ENCODE measurements at places on chromosomes 6 and 20.

GRCh38 chr6:35725721-35726438, 11.0 kb upstream of the ARMC12 start:
- no peak for DNase-seq

- no peak for DNase-seq
Measured at GRCh38 chr6:41284726-41285125, 1.8 kb downstream of the TREM1 start.

- no peak for DNase-seq
Measured at GRCh38 chr6:109457562-109457996, 2.0 kb upstream of the MICAL1 start.

GRCh38 chr6:33809594-33809993, 5.8 kb upstream of the MLN start:
- DNase-seq, result no peak

GRCh38 chr6:25874822-25875562, 949 bp upstream of the SLC17A3 start:
- DNase-seq, result no peak

- DNase-seq, result no peak
Measured at GRCh38 chr6:101129851-101130250, 248.7 kb upstream of the ASCC3 start.

DNA sequence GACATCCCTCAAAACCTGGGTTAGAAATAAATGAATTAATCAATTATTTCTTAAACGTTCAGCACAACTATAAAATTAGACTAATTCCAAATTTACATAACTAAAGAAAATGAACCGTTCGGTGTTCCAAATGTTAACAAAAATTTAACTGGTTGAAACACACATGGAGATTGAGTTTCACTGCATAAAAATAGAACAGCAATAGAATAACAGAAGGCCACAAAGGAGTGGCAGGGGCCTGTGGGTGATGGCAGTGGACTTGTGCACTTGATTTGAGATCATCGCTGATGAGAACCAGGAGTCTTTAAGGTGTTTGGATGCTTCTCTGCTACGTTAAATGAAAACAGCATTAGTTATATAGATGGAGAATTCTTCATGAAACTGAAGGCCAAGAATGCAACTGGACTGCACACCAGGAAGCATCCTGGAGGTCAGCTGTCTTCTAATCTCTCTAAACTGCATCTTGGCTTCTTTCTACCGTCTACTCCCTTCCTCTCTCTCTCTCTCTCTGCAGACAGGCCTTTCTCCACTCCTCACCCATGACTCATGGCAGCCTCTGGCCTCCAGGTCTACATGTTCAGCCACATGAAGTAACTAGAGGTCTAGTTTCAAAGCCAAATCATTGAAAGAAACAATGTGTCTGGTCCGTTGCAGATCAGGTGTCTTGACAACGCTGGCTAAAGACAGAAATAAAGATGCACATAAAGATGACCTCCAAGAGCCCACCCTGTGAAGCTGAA, 111.3 kb downstream of the SIM1 start:
- no peak for DNase-seq

DNA sequence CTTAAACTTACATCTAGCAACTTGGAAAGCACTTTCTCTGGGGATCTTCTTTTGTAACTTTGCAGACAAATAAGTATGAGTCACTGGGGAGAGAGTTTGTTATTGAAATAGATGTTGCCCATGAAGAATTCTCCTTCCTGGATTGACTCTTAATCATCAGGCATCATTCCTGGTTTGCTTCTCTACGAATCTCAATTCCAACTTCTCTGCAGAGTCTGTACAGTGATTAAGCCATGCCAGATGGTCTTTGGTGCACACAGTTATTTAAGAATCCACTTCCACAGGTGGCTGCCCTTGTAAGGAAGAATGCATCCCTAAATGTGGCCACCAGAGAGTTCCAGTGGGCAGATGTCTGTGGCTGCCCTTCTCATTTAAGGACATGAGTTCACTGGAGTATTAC, 25.7 kb downstream of the MYCT1 start:
- no peak for DNase-seq

DNA sequence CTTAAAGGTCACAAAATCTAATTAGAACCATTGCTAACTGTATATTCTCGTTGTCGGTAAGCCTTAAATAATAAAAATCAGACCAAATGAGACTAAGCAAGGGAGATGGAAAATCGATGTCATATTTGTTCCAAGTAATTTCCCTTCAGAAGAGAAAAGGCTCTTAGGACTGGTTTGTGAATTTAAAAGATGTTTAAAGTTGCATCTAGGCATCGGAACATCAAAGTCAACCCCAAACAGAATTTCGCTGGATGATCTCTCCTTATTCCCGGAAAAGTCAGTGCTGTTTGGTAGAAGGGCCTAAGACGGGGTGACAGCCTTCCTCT, 63.8 kb downstream of the NPEPL1 start:
- no peak for DNase-seq

- no peak for DNase-seq
Measured at GRCh38 chr20:3483784-3484183, 13.0 kb downstream of the ATRN start.

- no peak for DNase-seq
Measured at GRCh38 chr6:129663531-129663930, 46.4 kb downstream of the ARHGAP18 start.

GRCh38 chr6:88920774-88921733, 42.4 kb downstream of the RNGTT start:
- DNase-seq, result no peak

GRCh38 chr20:21340991-21341697, 38.0 kb downstream of the XRN2 start:
- DNase-seq, result no peak

GRCh38 chr6:24966381-24966780, 30.6 kb upstream of the RIPOR2 start:
- no peak for DNase-seq

DNA sequence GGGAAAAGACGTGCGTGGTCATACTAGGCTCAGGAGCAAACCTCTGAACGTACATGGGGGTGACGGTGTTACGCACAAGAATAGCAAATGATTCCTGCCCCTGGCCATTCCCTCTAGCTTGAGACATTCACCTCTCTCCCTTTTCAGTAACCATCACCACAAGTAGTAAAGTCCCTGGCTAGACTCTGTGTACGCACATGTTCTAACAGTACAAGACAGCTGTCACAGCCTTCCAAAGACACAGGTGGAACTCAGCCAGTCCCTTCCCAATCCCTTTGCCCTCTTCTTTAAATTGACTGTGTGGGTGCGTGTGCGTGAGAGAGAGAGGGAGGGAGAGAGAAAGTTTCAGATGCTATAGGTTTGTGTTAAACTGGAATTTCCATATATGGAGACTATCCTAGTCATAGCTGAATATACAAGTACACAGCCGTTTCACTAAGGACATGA, 67.3 kb downstream of the LY86 start:
- DNase-seq, result no peak

DNA sequence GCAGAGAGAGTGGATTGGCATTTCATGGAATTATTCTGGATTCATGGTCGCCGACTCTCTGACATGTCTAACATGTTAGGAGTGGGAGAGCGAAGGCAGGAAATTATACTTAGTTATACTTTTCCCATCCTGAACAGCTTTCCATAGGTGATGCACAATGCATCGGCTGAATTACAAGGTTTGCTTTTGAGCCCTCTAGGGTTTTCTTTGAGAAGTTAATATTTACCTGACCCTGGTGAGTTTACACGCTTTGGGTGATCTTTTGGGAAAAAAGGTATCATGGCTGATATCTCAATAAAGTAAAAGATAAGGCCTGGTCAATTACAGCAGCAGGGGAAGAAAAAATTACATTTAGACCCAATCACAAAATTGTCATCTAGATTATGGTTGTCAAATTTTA, 14.0 kb upstream of the NKX2-2 start:
- no peak for DNase-seq

DNA sequence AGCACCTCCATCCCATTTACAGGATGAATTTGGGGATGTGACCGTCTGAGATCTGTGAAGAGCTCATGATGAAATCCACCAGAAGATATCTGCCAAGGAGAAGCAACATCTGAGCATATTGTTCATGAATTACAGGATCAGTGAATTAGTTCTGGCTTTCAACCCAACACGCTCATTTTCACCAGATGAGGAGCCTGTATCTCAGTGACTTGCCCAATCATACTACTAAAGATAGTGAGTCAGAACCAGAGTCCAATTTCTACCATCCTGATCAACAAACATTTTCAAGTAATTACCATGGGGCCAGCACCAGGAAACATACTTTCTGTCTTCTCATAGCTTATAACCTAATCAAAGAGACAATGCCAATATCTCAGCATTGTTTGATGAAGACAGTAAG, 116.6 kb downstream of the ZDHHC14 start:
- no peak for DNase-seq

DNA sequence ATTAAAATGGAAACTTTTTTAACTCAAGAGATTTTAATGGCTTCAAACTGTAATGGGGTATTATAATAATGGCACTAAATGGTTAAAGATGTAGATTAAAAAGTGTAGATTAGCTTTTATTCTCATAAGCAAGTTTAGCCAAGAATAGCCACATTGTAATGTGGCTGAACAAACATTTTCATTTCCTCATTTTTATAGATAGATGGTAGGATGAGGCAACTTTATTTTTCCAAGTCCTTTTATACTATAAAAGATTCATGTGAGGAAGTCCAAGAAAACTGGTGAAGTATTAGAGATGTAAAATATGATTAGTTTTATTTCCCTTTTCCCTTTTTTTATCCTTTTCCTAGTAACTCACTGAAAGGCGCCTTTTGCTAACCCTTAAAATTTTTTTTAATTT, 88.8 kb downstream of the ATRN start:
- DNase-seq, result no peak

DNA sequence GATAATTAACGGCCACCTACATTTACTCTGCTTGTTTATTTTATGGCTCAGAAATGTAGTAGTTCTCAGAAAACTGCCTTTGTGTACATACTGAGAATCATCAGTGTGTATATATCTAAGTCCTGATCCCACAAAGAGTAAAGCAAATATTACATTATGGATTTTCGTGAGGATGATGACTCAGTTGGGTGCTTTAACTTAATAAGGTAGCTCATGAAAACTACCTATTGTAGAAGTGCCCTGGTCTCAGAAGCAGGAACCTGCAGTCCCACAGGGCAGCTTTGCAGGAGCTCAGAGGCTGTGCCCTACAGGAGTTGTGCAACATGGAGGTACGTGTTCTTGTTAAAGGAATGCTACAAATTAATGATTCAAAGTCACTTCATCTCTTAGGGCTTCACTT, 108.2 kb downstream of the PLG start:
- DNase-seq, result no peak
